IMR-90 (cell line): ENCODE measurements at places on chromosomes 5 and 9.

DNA sequence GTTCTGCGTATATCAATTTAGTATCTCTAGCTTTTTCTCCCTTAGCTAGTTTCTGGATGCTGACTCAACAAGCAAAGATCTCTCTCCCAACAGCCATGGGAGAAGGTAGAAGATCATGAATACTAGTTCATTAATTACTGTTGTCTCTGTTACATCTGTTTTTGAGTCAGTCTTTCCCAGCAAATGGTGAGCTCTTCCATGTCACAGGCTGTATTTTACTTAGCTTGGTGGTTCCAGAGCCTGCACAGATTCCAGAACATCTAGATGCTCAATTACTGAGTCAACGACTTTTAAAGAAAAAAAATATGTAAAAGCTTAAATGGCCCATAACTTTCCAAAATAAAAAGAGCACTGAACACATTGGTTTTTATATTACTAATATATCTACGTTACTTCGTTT lies 307.2 kb downstream of the NSG2 start:
- H3K4me3 ChIP-seq: no peak overlapping the region
- no peak for DNase-seq
- no peaks in the 10 kb centered on the region for H3K36me3 ChIP-seq
- H3K4me1 ChIP-seq: no peaks in the 10 kb centered on the region
- no peaks in the 10 kb centered on the region for H3K27me3 ChIP-seq
- no peak overlapping the region for H3K27ac ChIP-seq

- no peak overlapping the region for H3K27ac ChIP-seq
- no peak overlapping the region for H3K4me3 ChIP-seq
- H3K36me3 ChIP-seq: no peaks in the 10 kb centered on the region
- no peak for DNase-seq
- no peaks in the 10 kb centered on the region for H3K4me1 ChIP-seq
These were observed 246.6 kb downstream of the DEPDC1B start for GRCh38 chr5:60453186-60453976.

GRCh38 chr5:88688984-88689667 lies 193.9 kb downstream of the MEF2C start:
- peaks cover 96% of the 10 kb centered on the region for H3K27me3 ChIP-seq
- peaks cover 3% of the 10 kb centered on the region; the same call in 1 of the 2 replicates for H3K4me1 ChIP-seq
- no peak overlapping the region for H3K27ac ChIP-seq
- no peaks in the 10 kb centered on the region for H3K36me3 ChIP-seq

DNA sequence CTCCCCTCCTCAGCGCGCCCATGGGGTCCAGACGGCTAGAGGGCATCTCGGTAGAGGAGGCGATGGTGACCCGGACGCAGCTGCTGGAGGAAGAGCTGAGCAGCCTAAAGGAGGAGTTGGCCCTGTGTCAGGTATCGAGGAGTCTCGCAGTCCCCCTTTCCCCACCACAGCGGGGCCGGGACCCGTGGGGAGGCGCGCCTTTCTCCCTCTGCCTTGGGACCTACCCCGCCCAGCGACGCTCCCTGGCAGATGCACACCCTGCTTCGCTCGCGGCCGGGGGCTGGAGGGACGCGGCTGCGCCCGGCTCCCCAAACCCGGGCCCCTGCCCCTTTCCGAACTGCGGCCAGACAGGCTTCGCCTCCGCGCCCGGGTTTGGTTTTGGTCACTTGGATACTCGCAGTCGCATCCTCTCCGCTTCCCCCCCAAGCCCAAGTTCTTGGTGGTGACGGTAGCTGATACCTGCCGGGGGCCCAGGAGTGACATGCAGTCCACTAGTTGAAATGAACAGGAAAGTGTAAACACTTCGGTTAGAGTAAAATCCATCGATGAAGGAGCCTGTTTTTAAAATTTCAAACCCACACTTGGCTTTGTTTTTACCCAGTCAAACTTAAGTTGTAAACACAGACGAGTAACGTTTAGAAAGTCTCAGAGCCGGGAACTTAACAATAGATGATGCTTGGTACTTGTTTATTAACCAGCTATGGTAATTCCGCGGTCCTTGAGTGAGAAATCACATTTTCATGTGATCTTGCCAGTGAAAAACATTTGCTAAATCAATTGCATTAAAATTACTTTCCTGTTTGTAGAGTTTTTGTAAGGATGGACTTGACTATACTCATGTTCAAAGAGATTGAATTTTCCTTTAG lies 688 bp downstream of the CNTLN start:
- peaks cover 4% of the 10 kb centered on the region for H3K36me3 ChIP-seq
- peak; percentile 32 for DNase-seq
- no peaks in the 10 kb centered on the region for H3K27me3 ChIP-seq
- peak overlapping the region; percentile 86 for H3K4me3 ChIP-seq

DNA sequence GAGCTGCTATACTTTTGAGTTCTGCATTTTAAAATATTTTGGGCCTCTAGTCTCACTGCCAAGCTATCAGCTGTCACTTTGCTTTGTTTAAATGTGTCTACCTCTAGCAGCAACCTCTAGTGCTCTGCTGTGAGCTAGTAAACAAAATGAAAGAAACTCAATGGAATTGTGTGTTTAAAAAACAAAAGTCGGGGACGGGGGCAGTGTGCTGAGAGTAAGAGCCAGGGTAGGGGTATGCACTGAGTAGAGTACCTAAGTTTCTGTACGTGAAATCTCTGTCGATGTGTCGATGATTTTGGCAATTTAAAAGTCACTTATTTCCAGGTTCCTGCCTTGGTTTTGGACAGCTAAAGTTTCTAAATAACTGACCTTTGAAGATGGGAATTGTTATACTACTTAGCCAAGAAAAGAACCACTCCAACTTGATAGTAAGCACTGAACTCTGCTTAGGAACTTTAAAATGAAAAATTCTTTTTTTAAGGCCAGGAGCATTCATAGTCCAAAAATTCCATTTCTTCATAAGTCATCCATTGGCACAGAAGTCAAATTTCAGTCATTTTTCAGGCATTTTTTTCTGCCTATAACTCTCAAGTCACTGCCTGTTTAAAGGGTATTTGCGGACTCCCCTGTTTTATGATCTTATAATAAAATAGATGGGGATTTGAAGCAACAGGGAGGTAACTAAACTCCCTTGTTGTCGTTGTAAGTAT lies 111.5 kb downstream of the SAXO1 start:
- H3K4me1 ChIP-seq: peaks cover 6% of the 10 kb centered on the region
- peak; percentile 11 for DNase-seq
- peaks cover 4% of the 10 kb centered on the region; the same call in 1 of the 2 replicates for H3K27me3 ChIP-seq
- H3K27ac ChIP-seq: no peak overlapping the region
- H3K4me3 ChIP-seq: no peak overlapping the region
- H3K36me3 ChIP-seq: no peaks in the 10 kb centered on the region

DNA sequence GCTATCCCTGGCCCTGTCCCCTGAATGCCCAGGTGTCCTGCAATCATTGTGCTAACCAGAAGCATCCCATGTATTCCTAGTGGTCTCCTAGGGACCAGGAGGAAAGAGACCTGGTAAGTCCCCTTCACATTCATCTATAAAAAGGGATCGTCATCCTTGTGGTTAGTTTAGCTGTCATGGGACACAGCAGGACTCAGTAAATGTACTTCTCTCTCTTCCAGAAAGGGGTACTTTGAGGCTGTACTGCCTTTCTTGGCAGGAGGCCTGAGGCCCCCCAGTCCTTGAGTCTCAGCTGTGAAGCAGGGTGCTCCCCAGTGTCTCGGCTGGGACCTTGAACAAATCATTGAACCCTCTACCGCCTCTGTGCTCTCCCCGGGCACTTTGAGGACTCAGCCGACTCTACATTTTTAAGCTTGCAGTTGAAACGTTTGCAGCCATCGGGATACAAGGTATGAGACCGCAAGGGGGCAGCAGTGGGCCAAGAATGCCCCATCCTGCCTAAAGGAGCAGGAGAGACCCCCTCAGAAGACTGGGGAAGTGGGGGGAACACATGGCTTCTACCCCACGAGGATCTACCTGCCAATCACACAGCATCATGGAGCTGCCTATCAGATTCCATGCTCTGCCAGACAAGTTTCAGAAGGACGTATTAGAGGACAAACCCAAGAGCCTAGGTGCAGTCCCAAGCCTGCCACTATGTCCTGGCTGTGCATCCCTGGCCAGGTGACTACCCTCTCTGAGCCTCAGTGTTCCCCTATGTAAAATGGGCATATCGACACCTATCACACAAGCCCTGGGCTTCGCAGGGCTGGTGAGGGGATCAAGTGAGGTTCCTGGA lies 2.4 kb upstream of the PHYKPL start:
- peak; percentile 41 for DNase-seq
- peaks cover 4% of the 10 kb centered on the region for H3K36me3 ChIP-seq
- peaks cover 9% of the 10 kb centered on the region for H3K4me1 ChIP-seq
- H3K27me3 ChIP-seq: no peaks in the 10 kb centered on the region

- peak; percentile 2 for DNase-seq
- H3K4me3 ChIP-seq: no peak overlapping the region
- H3K27ac ChIP-seq: no peak overlapping the region
- H3K4me1 ChIP-seq: no peaks in the 10 kb centered on the region
- no peaks in the 10 kb centered on the region for H3K36me3 ChIP-seq
These were observed 347.8 kb downstream of the TRIM32 start for GRCh38 chr9:117034866-117035265.

DNA sequence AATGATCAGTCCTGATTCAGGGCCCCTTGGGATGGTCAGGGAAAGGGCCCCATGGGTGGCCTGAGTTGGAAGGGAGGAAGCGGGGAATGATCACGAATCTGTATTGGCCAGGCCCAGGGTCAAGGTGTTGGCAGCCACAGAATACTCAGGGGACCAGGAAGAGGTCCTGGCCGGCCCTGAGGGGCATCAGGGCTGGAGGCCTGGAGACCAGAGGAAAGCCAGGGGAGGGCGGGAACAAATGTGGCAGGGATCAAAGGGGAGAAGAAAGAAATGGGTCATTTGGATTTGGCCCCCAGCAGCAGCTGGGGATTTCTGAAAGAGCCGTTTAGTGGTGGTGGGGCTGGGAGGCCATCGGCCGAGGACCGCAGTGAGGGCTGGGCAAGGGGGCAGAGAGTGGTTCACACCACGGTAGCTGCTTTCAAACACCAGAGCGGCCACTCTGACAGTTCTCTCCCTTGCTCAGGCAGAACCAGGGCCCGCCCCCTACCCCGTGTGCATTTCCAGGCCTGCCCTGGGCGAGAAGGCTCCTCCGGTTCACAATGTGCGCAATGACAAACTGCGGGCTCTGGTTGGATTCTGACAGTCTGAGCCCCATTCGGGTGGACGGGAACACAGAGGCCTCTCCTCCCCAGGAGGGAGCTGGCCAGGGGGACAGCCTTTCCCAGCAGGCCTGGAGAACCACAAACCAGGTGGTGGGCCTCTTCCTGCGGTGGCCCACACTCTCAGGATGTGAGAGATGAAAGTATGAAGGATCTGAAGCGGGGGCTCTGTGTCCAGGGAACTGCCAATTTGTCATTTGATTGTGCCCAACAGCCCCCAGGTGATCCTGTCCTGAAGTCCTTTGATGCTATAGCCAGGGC lies 220.3 kb upstream of the IER5L start:
- no peaks in the 10 kb centered on the region for H3K36me3 ChIP-seq
- peaks cover 6% of the 10 kb centered on the region; the same call in 1 of the 2 replicates for H3K4me1 ChIP-seq
- H3K27me3 ChIP-seq: peaks cover 8% of the 10 kb centered on the region
- no peak overlapping the region for H3K4me3 ChIP-seq
- no peak overlapping the region for H3K27ac ChIP-seq

DNA sequence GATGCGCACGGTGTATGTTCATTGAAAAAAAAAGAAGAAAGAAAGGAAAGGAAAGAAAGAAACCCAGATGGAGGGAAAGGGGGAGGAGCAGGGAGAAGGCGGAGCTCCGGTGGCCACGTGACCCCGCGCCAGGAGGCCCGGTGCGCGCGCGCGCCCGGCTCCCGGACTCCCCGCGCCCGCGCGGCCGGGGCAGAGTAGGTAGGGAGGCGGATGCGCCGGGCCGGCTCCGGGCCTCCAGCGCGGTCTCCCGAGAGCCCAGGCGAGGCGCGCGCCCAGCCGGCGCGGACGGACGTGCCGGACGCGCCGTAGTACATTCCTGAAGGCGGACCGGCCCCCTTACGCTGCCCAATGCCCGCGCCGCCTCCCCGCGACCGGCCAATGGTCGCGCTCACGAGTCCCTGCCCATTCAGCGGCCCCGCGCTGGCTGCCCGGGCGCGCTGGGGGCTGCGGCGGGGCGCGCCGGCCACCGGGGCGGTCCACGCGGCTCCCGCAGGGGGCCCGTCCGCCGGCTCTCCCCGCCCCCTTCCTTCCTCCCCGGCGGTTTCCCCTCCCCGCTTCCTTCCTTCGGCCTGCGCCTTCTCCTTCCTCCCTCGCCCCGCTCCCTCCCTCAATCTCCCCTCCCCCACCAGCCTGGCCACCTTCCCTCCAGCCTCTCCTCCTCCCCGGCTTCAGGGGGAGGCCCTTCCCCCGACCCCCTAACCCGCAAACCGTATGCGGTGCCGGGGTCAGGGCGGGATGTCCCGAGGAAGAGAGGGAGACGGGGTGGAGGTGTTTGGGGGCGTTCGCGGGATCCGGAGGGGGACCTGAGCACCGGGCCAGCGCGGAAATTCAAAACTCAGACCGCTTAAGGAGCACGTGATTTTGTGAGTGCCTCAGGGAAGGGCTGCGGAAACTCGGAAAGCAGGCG lies 5.8 kb downstream of the PTCH1 start:
- peak overlapping the region; percentile 99 for H3K27ac ChIP-seq
- H3K27me3 ChIP-seq: no peaks in the 10 kb centered on the region; the same call in 1 of the 2 replicates
- peak overlapping the region; percentile 84 for H3K4me3 ChIP-seq
- no peaks in the 10 kb centered on the region for H3K36me3 ChIP-seq
- DNase-seq: peak; percentile 97

GRCh38 chr9:118482306-118482705 lies 778.1 kb downstream of the TLR4 start:
- H3K27me3 ChIP-seq: no peaks in the 10 kb centered on the region
- no peaks in the 10 kb centered on the region for H3K36me3 ChIP-seq
- H3K27ac ChIP-seq: no peak overlapping the region

DNA sequence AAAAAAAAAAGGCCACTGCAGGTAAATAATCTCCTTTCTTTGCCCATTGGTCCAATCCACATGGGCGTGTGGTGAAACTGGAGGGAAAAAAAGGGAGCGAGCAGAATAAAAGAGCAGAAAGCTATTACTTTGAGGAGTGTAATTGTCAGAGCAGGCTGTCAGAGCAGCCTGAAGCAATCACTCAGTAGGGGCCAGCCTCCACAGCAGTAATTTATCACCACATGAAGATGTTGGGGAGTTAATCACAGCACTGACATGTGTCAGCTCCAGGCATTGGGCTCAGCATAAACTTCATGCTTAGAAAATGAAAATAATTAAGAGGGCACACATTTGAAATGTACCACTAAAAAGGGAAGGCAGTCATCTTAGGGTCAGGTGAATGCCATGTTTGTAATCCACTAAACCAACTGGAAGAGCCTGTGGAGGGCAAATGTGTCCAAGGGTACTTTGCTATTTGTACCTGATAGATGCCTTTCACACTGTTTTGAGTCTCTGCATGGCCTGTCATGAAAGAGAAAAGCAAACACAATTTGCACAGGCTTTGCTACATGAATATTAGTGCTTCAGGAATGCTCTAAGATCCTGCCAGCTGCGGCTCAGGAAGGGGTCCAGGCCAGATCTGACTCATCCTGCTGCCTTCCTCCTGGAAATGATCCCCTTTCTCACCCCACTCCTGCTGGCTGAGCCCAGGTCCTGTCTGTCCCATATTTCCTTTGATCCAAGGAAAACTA lies 2.9 kb upstream of the PTGER4 start:
- H3K27ac ChIP-seq: peak overlapping the region; percentile 19
- no peak overlapping the region for H3K4me3 ChIP-seq
- no peaks in the 10 kb centered on the region for H3K36me3 ChIP-seq

- H3K4me3 ChIP-seq: no peak overlapping the region
- no peaks in the 10 kb centered on the region for H3K27me3 ChIP-seq
- DNase-seq: peak; percentile 62
- H3K36me3 ChIP-seq: peaks cover 2% of the 10 kb centered on the region; the same call in 1 of the 2 replicates
These were observed 44.4 kb downstream of the TNFAIP8 start for GRCh38 chr5:119400245-119400644.

GRCh38 chr9:71589612-71590011 lies 178.7 kb downstream of the CEMIP2 start:
- no peak overlapping the region for H3K27ac ChIP-seq
- no peaks in the 10 kb centered on the region for H3K27me3 ChIP-seq
- H3K36me3 ChIP-seq: no peaks in the 10 kb centered on the region
- no peaks in the 10 kb centered on the region for H3K4me1 ChIP-seq
- no peak overlapping the region for H3K4me3 ChIP-seq
- no peak for DNase-seq
